GM04503 (cell line): ENCODE measurements at places on chromosomes 13 and 19.

- DNase-seq = no peak
Measured at GRCh38 chr13:111183959-111184358, 68.8 kb downstream of the ARHGEF7 start.

DNA sequence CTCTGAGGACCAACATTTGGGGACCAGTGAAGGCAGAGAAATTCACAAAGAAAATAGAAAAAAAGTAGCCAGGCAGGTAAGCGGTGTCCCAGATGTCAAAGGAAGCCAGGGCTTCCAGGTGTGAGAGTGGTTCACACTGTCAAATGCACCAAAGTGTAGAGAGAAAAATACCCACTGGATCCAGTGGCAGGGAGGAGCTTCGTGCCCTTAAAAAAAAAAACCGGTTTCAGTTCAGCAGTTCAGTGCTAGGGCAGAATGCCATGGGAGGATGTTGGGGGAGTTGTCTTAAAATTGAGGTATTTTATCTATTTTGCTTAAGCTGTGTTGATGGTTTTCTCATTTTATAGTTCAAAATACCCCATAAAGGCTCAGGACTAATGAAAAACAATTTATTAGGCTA lies 47.8 kb upstream of the C1QTNF9 start:
- no peak for DNase-seq

DNA sequence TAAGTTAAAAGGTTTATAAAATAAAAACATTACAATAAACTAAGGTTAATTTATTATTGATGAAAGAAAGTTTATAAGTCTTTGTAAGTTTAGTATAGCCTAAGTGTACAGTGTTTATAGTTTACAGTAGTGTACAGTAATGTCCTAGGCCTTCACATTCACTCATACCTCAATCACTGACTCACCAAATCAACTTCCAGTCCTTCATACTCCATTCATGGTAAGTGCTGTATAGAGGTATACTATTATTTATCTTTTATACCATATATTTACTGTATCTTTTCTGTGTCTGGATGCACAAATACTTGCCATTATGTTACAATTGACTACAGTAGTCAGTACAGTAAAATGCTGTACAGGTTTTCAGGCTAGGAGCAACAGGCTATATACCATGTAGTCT lies 490.0 kb downstream of the GPC6 start:
- DNase-seq = no peak

GRCh38 chr13:23828866-23829265 lies 60.3 kb downstream of the MIPEP start:
- peak; percentile 42 for DNase-seq

- DNase-seq = no peak
Measured at GRCh38 chr13:104105418-104106355, 1039.5 kb upstream of the SLC10A2 start.

GRCh38 chr13:33678084-33678483 lies 139.9 kb upstream of the RFC3 start:
- DNase-seq = no peak

- no peak for DNase-seq
Measured at GRCh38 chr19:29488316-29488715, 37.5 kb upstream of the VSTM2B start.

- DNase-seq = no peak
Measured at GRCh38 chr19:49315111-49315510, 9.9 kb downstream of the SLC6A16 start.

DNA sequence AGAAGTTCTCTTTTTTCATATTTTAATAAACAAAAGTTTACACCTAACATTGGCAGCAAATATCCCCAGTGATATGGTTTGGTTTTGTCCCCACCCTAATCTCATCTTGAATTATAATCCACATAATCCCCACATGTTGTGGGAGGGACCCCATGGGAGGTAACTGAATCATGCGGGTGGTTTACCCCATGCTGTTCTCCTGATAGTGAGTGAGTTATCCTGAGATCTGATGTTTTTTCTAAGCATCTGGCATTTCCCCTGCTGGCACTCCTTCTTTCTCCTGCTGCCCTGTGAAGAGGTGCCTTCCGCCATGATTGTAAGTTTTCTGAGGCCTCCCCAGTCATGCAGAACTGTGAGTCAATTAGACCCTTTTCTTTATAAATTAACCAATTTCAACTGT lies 214.7 kb downstream of the SLITRK1 start:
- DNase-seq = no peak

GRCh38 chr13:97067017-97067895 lies 73.0 kb upstream of the OXGR1 start:
- no peak for DNase-seq

GRCh38 chr13:94550062-94550738 lies 45.8 kb downstream of the TGDS start:
- DNase-seq = peak; percentile 31

GRCh38 chr13:60441761-60442160 lies 44.7 kb downstream of the TDRD3 start:
- no peak for DNase-seq

- no peak for DNase-seq
Measured at GRCh38 chr13:40389081-40389641, 277.3 kb downstream of the FOXO1 start.

DNA sequence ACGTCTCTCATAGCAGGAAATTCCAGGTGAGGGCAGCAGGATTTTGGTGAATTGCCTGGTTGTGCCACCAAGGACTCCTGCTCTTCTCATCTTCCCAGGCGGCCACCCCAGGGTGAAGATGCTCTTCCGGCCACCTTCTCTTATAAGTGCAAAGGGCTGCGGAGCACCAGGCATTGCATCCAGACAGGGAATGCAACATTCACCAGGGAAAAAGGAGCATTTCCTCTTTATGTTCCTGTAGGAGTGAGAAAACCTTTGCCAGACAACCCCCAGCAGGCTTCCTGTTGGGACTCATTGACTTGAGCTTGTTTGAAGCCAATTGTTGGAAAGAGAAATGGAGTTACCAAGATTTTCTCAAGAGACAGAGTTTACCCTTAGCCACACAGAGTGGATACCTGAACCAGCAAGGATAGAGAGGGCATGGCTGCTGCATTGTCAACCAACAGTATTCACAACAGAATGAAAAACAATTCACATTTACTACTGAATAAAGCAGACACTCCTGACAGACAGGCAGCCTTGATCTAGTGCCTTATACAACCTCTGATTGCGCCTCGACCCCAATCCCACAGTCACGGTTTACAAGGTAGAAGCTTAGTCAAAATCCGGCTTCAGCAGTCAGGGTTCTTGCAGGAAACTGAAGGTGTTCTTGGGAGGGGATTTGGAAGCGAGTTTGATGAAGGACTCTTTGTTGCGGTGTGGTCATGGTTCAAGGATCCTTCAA lies 1.8 kb upstream of the ATP11A start:
- DNase-seq = no peak

- DNase-seq = no peak
Measured at GRCh38 chr19:18469069-18469846, 31.3 kb upstream of the ISYNA1 start.

DNA sequence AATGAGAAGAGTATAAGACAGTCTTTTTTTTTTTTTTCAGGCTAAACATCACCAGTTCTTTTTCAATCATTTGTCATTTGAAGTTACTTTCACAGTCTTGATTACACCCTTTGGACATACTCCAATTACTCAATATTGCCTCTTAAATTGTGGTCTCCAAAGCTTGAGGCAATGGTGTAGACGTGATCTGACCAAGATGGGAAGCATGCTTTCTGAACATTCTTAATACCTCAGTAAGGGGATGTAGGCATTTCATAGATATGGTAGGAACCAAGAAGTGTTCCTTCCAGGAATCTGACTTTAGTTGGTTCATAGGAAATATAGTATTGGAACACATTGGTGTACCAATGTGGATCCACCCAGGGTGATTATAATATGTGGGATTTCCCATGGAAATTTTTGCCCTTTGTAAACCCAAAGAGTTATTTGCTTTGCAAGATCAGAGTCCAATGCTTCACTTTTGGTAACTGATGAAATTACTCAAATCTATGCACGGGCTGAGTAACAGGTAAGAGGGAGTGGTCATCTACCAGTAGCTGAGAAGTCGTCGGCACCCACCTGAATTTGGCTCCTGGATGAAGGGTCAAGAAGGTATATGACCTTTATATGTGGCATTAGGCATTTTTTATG lies 62.2 kb downstream of the ERCC5 start:
- no peak for DNase-seq

DNA sequence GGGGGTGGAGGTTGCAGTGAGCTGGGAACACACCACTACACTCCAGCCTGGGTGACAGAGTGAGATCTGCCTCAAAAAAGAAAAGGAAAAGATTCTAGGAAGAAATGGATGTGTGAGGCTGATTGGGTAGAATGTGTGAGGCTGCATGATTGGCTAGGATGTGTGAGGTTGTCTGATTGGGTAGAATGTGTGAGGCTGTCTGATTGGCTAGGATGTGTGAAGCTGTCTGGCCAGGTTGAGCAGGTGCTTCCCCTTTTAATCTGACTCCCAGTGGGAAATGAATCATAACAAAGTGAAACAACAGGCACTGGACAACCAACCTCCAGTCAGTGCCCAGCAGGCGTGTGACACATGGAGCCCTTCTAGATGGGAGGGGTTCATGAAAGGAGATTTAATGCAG lies 14.7 kb downstream of the C13orf46 start:
- no peak for DNase-seq

DNA sequence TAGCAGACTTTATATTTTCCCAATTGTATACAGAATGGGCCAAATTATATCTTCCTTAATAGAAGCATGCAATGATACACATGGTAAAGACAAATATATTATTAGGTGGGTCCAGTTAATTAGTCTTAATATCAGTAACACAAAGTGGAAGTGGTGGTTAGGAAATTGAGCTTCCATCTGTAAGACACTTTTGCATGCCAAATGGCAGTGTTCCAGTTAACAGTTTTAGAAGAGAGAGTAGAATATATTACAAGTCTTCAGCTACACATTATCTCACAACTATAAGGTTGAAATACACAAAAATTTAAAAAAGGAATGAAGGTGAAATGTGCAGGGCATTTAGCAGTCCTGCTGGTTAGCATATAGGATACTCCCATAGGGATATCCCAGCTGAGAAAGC lies 536.5 kb downstream of the PCDH9 start:
- DNase-seq = no peak

DNA sequence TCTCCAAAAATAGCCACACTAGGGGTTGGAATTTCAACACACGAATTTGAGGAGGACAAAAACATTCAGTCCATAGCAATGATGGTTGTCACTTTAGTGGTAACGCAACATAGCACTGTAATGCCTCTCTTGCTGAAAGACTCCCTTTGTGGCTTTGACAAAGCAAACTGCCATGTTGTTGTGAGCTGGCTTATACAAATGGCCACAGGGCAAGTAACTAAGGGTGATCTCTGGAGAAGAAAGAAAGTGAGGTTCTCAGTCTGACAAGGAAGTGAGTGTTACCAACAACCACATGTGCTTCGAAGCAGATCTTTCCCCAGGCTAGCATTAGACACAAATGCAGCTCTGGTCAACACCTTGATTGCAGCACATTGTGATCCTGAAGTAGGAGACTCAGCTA lies 79.1 kb upstream of the PCDH17 start:
- DNase-seq = no peak

GRCh38 chr19:42111811-42112210 lies 20.4 kb downstream of the POU2F2 start:
- peak; percentile 22 for DNase-seq

DNA sequence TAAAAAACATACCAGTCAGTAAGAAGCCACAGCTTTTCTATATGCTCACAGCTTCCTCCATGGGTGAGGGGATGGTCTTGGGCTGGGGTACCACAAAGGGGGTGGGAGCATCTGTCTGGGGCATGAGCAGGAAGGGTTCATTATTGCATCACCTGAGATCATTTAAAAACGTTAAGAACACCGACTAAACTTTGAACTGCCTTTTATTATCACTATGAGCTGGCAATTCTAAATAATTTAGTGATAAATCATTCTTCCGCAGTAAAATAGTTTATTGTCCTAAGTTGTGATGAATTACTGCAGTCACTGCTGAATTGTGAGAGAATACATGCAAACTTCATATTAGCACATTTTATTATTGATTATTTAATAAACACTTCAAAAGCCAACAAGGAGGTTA lies 71.6 kb downstream of the KL start:
- no peak for DNase-seq

DNA sequence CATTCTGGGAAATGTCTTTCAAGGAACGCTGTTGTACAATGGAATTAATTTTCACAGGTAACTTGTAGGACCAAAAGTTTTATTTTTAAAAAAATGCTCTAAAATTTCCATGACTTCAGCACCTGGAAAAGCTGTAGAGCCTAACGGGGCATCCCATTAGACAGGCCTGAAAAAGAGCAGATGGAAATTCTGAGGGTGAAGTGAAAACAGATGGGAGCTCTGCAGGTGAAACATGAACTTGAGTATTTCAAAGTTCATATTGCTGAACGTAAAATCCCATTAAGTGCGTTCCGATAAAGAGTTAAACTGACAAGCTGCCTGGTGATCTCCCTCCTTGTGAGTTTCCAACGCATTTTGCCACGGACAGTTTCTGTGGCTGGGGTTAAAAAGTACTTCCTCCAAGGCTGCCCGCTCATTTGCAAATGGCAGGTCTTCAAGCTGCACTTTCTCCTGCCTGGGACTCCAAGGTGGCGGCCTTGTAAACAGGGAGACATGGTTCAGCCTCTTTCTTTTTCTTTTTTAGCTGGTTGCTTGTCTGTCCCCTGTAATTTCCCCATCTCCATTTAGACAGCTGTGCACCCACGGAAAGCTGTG lies 450.4 kb downstream of the FGF9 start:
- no peak for DNase-seq

DNA sequence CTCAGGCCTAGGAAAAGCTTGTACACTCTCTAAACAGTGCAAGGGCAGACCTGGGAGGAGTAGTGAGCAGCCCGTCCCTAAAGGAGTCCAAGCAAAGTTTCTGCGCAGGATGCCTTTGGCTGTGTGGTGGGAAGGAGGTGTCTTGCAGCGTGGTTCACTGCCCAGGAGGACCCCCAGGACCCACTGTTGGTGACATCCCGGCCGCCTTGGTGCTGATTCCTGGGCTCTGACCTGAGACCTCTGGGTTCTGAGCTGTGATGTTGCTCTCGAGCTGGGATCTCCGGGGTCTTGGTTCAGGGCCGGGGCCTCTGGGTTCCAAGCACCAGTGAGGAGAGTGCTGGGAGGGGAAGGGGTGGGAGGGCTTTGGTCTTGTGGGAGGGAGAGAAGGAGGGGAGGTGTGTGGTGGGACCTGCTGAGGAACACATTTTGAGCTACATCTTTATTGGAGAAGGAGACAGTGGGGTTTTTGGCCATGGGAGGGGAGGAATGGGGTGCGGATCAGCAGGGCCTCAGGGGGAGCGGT lies 4.1 kb downstream of the PGLYRP1 start:
- DNase-seq = no peak

- no peak for DNase-seq
Measured at GRCh38 chr13:77511552-77511951, 24.0 kb upstream of the SCEL start.
